ENCODE measurements at places on chromosomes 6 and 20.
A peak's percentile ranks its signal among the peaks of the same experiment; 100 is the strongest.

- no peak for DNase-seq
Measured at GRCh38 chr6:161128230-161128629, 136.7 kb downstream of the MAP3K4 start.

GRCh38 chr20:55232647-55233046 is 757.3 kb downstream of the DOK5 start:
- DNase-seq: no peak

GRCh38 chr6:135722679-135723078 is 128.8 kb upstream of the PDE7B start:
- DNase-seq: no peak

GRCh38 chr6:43683708-43684455 is 3.7 kb downstream of the MRPS18A start:
- DNase-seq: no peak

DNA sequence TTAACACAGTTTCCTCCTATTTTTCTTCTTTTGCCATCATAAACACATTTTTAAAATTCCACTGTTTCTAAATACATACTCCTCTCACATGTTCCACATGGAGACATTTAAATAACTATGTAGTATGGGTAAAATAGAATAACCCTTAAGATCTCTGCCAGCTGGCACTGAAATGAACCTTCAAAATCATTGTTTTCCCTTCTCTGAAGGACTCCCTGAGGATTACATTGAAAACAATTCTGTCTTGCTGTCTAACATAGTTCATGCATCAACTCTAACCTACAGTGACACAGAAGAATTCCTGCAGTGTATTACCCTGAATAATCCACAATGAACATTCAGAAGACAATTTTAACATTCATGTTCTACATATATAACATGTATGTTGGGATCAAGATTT is 1361.8 kb upstream of the CITED2 start:
- DNase-seq: no peak

DNA sequence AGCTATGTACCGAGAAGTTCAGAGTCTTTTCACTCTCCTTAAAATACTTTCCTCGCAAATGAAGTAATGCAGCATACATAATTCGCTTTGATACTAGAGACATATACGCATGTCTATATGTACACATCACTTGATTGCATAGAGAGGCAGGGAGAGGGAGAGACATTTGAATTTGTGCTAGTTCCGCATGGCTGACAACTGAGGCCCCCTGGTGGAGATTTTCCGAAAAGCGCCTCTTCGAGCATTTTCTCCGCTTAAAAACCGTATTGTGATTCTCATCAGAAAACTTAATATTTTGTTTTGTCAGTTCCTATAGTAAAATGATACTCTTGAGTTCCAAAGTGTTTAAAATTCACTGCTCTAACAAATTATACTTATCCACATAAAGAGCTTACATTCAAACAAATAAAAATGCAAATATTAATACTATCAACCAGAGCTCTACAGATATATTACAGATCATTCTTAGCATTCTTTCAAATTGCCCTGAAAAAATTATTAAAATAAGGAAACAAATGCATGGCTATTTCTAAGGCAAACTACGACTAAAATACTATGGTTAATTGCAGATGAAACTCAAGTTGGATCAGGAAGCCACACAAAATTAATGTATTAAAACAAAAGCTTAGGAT is 637 bp downstream of the MYLK4 start:
- peak; percentile 72 for DNase-seq

DNA sequence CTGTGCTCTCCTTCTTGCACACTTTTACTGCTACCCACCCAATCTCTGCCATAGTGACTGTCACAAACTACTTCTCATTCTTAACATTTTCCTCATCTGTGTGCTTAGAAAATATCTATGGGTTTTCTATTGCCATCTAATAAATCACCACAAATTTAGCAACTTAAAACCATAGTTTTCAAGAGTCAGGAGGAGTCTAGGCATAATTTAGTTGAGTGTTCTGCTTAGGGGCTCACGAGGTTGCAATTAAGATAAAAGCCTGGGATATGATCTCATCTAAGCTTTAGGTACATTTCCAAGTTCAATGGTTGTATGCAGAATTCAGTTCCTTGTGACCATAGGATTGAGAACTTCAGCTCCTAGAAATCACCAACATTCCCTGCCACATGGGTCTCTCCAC is 98.8 kb downstream of the CLVS2 start:
- DNase-seq: no peak

GRCh38 chr6:142322504-142323198 is 20.8 kb downstream of the ADGRG6 start:
- DNase-seq: no peak

DNA sequence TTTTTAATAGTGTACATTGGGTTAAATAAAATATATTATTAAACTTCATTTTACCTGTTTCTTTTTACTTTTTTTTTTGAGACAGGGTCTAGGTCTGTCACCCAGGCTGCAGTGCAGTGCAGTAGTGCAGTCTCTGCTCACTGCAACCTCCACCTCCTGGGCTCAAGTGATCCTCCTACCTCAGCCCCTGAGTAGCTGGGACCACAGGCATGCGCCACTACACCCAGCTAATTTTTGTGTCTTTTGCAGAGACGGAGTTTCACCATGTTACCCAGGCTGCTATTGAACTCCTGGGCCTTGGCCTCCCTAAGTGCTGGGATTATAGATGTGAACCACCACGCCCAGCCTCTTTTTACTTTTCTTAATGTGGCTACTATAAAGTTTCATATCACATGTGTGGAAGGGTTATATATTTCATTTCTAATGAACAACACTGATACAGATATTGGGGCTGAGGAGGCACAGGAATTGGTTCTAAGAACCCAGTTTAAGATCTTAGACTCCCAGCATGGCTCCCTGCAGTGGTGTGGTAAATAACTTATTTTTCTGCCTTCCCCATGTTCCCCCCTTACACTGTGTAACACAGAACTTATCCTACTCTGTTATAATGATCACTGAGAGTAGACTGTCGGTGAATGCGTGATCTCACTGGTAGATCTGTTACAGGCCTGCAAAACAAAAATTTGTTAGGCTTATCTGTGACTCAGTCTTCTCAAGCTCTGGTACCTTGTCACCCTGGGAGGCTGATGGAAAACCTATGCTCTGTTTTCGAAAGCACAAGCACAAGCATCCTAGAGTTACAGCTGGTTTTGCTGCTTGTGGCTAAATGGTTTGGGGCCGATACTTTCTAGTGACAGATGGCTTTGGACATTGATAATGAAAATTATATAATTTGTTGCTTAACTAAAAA is 5.8 kb upstream of the ATXN1 start:
- DNase-seq: no peak

GRCh38 chr6:56647172-56647762 is 4.6 kb upstream of the DST start:
- DNase-seq: no peak

DNA sequence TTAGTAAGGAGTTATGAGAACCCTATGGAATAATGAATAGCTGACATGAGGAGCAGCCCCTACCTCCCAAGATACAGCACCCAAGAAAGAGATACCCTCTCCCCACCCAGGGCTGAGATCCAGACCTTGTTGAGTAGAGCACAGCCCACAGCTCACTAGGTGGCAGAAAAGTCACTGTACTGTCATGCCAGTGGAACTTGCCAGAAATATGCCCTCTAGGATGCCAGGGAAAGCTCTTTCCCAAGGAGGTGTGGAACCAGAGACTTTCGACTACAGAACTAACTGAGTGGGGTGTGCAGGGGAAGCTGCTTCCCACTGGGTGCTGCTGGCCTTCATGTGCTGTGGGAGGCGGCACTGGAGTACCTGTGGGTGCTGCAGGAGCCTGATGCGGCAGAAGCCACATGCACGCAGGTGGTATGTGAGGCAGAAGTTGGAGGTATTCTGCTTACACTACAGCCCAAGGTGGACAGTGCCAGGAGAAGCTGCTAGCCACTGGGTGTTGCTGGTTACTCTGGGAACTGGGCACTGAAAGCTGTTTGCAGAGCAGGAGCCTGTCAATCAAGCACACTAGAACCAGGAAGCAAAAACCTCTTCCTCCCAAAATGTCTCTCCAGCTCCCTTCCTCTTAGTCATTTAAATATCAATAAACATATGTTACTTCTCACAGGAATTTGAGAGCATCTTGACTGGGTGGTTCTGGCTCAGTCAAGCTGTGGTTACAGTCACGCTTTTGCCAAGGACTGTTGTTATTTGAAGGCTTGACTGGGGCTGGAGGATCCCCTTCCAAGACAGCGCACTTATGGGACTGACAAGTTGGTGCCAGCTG is 17.8 kb downstream of the ARMC12 start:
- DNase-seq: no peak

DNA sequence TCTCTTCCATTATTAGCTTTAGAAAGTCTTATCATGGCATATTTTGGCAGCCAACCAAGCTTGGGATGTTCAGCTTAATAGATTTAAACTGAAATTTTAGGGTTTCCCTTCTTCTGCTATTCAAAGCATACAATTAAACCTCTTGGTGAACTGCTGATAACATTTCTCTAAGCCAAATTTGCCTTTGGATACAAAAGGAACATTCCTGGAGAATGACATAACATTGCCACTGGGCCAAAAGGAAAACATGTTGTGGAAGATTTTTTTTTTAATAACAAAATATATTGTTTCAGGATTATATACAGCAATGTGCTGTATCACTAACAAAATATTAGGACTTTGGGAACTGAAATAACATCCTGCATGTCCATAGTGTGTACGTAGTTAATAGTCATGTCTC is 215.1 kb upstream of the TBX18 start:
- DNase-seq: no peak

DNA sequence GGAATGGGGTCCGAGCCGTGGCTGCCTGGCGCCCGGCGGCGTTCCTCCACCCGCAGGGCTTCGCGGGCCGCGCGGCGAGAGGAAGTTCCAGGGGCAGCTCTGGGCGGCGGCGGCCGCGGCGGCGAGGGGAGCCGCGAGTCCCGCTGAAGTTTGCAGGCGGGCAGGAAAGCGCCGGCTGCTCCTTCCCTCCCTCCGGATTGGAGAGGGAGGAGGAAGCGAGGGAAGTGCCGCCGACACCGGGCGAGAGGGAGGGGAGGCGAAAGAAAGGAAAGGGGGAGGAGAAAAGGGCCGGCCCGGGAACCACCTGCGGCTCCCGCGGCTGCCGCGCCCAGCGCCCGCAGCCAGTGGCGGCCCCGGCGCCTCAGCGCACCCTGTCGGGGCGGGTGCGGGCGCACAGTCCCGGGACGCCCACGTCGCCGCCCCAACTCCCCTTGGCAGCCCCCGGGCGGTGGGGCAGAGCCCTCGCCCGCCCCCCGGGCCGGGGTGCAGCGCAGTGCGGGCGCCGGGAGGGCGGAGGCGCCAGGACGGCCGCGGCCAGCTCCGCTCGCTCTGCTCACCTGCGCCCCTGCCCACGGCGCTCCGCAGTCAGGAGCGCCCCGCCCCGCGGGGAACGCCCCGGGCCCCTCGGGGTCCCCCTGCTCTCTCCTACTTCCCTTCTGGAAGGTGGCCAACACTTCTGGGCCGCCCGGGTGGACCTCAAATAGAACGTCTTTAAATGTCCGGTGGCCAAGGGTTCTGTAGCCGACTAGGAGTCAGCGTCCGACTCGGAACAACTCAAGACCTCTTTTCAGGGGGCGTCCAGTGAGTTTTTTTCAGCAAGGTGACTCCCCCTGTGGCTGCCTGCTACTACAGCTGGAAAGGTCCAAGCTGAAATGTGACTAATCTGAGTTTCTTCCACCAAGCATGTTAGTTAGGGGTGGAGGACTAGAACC is 80.3 kb upstream of the CCDC28A start:
- DNase-seq: peak; percentile 41

DNA sequence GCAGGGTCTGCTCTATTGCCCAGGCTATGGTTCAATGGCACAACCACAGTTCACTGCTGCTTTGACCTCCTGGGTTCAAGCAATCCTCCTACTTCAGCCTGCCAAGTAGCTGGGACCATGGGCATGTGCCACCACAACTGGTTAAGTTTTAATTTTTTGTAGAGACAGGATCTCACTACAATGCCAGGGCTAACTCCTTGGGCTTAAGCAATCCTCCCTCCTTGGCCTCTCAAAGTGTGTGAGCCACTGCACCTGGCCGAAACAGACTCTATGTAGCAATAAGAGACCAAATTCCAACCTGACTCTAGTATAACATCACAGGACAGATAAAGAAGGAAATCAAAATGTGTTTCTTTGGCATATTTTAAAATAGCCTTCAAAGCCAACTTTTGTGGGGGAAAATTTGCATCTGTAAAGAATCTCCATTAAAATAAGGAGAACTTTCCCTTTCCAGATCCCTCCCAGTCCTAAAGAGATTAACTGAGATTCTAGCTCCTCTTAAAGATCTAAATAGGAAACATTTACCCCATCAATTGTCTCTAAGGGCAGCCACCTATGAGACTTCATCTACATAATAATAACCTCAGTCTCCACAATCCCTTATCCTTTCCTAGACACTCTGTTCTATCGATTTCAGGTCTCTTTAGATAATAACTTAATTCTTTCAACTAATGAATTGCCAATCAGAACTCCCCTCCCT is 94.7 kb upstream of the PLCB4 start:
- no peak for DNase-seq

GRCh38 chr20:51760905-51761546 is 7.2 kb downstream of the ATP9A start:
- no peak for DNase-seq

GRCh38 chr6:152309648-152310047 is 327.5 kb downstream of the SYNE1 start:
- peak; percentile 83 for DNase-seq

- DNase-seq: no peak
Measured at GRCh38 chr6:51049983-51050877, 231.6 kb downstream of the TFAP2B start.

- no peak for DNase-seq
Measured at GRCh38 chr20:33387177-33387576, 14.1 kb downstream of the CDK5RAP1 start.

GRCh38 chr20:48613926-48614325 is 213.9 kb downstream of the PREX1 start:
- no peak for DNase-seq

- no peak for DNase-seq
Measured at GRCh38 chr6:130943738-130944137, 116.5 kb downstream of the SMLR1 start.

DNA sequence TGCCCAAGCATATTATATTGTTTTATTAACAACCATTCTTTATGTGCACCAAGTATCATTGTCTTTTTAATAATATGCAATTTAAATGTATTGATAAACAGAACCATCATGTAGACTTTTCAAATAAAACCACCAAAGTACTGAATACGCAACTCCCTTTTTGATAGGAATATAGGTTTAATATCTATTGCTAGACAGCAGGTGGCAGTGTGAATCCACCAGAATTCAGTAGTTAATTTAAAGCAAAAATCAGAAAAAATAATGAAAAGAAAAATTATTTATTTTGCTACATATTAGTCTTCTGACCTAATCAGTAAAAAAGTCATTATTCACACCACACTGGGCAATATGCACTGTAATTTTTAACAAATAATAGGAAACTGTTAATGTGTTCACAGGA is 143.7 kb downstream of the KLHL32 start:
- DNase-seq: no peak
